NCI-H1436 treated with DMSO at 0.1 percent for 48 hours (cell line): ENCODE measurements at places on chromosomes 5 and 9.

GRCh38 chr5:96809921-96810320 is 2.2 kb upstream of the ERAP1 start:
- no peak for DNase-seq

GRCh38 chr5:136046246-136046645 is 17.5 kb downstream of the TGFBI start:
- no peak for DNase-seq

- DNase-seq = no peak
Observed at GRCh38 chr9:109171926-109172325, 4.9 kb upstream of the FRRS1L start.

- DNase-seq = no peak
Observed at GRCh38 chr5:89936576-89936975, 473.0 kb downstream of the CETN3 start.

- no peak for DNase-seq
Observed at GRCh38 chr9:99472240-99472915, 250.3 kb downstream of the SEC61B start.

GRCh38 chr9:129382281-129383018 is 204.4 kb upstream of the IER5L start:
- DNase-seq = no peak

DNA sequence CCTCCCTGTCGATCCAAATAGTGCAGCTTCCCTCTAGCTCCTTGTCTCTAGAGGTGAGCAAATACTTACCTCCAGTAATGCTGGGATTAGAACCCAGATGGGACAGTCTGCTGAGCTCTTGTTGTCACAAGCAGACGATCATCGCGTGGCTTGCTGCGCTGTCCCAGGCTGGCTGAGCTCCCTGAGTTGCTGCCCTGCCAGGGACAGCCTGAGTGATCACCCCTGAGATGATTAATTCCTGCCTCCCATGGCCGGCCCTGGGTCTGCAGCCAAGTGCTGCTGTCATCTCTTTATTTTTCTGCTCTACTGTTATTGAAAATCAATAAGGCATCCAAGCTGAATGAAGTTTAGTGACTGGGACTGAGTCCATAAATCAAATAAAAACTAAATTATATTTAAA is 94.0 kb upstream of the ALDH1B1 start:
- DNase-seq = no peak

DNA sequence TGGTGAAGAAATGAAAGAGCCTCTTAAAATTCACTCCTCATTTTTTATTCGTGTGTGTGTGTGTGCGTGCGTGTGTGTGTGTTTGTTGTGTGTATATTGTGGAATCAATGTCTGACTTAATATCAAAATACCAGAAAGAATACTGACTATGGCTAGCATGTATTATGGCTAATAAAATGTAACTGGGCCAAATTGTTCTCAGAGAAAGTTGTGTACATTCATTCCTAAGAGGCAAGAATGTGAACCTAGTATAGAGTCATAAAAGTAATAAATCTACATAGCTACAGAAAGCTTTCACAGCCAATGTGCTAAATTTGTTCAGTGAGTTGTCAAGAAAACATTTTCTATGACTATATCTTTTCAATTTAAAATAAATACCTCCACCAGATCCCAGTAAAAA is 211.5 kb downstream of the EBF1 start:
- DNase-seq = no peak

GRCh38 chr5:95069021-95069420 is 215.9 kb downstream of the MCTP1 start:
- DNase-seq = no peak

DNA sequence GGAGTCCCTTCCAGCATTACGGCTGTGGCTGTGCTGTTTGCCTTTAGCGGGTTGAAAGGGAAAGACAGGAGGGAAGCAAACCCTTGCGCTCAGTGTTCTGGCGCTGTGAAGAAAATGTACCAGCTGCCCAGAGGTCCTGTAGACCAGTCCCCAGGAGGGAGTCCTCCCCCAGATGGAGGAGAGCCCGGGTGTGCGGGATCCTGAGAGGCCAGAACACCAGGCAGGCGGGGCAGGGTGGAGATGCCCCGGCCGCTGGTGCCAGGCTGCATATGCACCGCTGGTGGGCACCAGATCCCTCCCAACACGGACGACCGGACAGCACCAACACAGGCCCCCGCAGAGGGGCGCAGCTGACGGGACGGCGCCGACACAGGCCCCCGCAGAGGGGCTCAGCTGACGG is 37.2 kb upstream of the SLC9A3 start:
- DNase-seq = no peak

DNA sequence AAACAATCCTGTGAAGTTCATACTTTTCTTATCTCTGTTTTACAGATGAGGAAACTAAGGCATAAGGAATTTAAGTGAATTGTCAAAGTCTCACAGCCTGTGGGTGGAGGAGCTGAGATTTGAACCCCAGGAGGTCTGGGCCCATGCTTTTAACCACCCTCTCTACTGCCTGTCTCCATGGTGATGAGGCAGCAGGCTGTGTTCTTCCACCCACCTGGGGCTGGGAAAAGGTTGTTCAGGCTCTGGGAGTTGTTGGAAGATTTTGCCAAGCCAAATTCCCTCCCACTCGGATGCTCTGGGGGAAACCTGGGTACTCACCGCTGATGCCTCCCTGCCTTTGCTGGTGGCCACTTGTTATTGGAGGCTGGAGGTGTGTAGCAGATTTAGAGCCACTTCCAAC is 18.3 kb upstream of the SYNPO start:
- no peak for DNase-seq

DNA sequence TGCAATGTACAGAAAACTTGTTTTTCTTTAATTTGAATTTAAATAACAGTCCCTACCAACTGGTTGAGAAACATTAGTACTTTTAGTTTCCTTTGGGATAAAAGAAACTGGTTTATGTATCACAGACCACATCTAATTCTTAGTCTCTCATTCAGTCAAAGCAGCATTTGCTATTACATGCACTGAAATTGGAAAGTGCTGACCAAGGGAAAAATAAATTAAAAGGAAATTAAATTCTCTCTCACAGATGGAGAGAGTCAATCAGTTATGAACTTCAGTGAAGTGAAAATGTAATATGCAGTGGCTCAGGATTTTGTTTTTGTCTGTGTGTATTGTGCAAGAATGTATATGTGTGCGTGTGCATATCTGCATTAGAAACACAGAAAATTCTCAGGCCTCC is 121.7 kb downstream of the TUSC1 start:
- no peak for DNase-seq

DNA sequence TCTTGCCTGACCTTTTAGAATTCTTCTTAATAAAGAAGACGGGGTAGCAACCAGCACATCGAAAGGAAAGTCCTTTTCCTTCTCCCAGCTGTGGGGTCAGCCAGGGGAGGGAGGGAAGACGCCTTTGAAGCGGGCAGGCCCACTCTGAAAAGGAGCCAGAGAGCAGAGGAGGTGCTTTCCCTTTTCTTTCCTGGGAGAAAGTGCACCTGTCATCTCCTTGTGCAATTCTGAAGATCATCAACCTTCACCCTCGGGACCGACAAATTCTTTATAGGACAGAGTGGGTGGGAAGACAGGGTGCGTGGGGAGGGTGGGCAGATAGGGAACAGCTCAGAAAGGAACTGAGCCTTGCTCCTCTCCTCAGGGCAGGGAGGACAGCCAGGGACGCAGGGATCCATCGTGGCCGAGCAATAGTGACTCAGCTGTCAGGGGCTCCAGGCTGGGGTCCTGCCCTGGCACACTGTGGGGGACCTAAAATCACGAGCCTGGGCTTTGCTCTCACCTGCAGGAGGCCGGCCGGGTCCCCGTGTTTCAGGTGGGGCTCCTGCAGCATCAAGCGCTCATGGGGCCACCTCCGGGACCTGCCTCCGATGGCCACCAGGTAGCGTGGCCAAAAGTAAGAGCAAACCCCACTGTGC is 141.0 kb downstream of the OLFM1 start:
- no peak for DNase-seq
